ENCODE measurements at places on chromosomes 6 and 20. TPM values are rescaled to one million over a fixed set of nuclear protein-coding genes. Genes with fewer than 3 reads are reported as not detected.

Gene HSPA12B
- total RNA-seq = 0.25 TPM

Gene TREML2
- not detected for total RNA-seq

Gene FAM50B
- 7.4 TPM for total RNA-seq

Gene GJA10
- not detected for total RNA-seq

Gene TMEM170B
- 0.67 TPM for total RNA-seq
